A549 treated with dexamethasone at 1 μM for 4 hours (cell line): ENCODE measurements at places on chromosomes 16 and 17. TPM values are rescaled to one million over a fixed set of nuclear protein-coding genes. Genes with fewer than 3 reads are reported as not detected.

The TRAPPC2L gene
- total RNA-seq: 80.7 to 133 TPM (median 96.2 TPM) in 5 replicates

The DNAI2 gene
- not detected in 5 replicates for total RNA-seq

The ITGB4 gene
- total RNA-seq: 81.3 to 148 TPM (median 126 TPM) in 5 replicates

The EVI2B gene
- 0.07 to 0.13 TPM (median 0.09 TPM) in 3 of 5 replicates, not detected in the others for total RNA-seq
